Activated CD4-positive, alpha-beta T cell treated with anti-CD3 and anti-CD28 coated beads for 24 hours (primary cell): ENCODE measurements at places on chromosomes 7 and 10.

GRCh38 chr10:58672845-58673244 lies 160.2 kb downstream of the BICC1 start:
- no peak for DNase-seq

GRCh38 chr10:23452033-23452655 lies 13.3 kb downstream of the OTUD1 start:
- DNase-seq, result no peak

DNA sequence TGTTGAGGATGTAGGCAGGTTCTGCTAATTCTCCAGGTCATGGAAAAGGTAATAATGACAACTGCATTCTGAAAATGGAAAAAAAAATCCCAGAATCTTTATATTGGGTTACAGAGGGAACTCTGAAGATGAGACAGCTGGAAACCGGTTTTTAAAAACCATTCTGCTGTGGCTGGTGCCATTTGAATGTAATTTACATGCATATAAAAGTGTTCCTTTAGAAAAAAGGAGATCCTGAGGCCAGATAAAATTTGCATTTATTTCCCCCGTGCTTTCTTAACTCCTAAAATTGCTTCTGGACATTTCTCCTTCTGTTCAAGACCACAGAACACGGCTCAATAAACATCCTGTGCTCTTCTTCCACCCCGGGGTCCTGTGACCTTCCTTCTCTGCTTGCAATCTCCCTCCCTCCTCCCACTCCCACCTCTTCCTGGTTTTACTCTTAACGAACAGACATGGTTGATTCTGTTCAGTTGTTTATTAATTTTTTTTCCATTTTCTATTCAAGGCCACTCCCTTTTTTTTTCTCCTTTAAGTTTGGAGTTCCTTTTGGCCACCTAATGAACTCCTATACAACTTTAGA lies 41.6 kb downstream of the SH2D4B start:
- DNase-seq, result no peak

GRCh38 chr10:86061278-86062197 lies 305.1 kb downstream of the GRID1 start:
- DNase-seq, result no peak

DNA sequence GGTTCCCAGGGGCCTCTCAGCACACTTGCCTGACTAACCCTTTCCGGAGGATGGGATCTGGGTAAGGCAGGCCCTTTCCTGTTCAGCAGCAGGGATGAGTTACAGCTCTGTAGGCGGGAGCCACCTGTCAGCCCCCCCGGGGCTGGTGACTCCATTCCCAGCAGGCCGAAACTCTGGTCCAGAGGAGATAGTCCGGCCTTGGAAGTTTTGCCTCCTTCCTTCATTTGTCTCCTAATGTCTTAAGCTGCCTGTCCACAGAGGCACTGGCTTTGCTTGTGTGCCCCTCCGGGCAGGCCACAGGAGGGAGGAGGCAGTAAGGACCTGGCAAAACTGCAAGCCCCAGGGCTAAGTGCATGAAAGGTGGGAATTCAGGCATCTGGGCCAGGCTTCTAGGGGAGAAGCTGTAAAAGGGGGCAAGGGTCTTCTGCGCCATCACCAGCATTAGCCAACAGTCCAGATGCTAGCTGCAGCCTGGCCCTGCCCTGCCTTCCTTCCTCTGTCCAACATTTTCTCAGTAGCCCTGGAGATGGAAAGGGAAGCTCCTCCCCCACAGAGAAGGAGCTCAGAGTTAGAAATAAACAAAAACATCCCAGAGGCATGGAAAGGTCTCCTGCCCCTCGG lies 1.2 kb downstream of the ADIRF start:
- no peak for DNase-seq
